ENCODE measurements at places on chromosomes 12 and 14.

DNA sequence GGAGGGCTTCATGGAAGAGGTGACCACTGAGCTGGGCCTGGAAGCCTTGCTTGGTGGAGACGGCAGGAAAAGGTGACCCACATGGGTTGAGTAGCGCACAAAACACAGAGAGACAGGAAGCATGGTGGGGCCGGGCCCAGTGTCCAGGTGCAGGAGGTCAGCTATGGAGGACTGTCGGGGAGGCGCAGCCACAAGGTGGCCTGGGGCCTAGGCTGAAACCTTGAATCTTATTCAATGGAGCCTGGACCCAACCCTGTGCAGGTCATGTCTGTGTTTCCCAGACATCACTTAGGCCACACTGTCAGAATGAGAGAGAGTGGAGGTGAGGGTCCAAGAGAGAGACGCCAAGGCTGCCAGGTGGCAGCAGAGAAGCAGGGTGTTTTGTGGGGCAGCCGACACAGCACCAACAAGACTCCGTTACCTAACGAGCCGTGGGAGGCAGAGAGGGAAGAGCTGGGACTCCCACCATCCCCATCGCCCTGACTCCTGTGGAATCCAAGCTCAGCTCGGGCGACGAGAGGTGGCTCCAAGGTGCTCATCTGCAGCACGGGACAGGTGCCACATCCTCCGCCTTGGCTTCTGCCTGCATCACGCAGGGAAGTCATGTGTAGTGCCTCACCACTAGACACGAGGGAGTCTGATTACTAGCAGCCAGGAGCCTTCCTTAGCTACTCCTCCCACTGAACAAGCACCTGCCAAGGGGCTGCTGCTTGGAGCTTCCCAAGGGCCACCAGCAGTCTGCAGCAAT, 38.7 kb downstream of the DEGS2 start:
- DNase-seq, result no peak

DNA sequence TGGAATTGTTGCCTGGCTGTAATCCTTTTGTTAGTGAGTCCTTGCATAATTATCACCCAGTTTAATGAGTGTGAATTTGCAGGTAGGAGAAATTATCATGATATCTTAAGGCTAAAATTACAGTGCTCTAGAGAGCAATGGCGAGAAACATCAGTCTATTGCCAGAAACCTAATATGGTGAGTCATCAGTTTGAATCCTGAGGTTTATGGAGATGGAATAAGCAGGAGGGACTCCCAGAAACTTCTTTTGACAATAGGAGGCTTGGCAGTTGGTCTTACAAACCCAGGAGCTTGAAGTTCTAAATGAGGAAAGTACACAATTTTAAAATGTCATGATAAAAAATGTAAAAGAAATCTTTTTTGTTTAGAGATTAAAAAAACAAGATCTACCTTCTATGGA, 31.5 kb upstream of the CRADD start:
- no peak for DNase-seq

DNA sequence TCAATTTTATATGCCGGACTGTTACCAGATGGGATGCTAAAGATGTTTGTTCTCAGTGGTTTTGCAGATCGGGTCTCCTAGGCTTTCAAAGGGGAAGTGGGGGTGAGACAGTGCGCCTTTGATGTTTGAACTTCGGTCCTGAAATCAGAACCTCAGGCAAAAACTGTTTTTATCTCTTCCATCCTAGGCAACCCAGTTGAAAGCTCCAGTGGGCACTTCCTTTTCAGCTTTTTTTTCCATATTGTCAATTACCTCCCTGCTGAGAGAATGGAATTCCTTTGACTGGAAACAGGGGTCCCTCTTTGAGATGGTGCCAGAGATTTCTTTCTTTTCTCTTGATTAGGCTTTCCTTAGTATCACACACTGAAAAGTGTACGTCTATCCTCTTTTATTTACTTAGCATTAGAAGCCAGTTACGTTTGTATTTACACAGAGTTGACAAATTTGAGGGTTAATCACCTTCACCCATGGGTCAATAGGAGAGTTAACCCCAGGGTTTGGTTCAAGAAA, 40.0 kb downstream of the NUAK1 start:
- no peak for DNase-seq

DNA sequence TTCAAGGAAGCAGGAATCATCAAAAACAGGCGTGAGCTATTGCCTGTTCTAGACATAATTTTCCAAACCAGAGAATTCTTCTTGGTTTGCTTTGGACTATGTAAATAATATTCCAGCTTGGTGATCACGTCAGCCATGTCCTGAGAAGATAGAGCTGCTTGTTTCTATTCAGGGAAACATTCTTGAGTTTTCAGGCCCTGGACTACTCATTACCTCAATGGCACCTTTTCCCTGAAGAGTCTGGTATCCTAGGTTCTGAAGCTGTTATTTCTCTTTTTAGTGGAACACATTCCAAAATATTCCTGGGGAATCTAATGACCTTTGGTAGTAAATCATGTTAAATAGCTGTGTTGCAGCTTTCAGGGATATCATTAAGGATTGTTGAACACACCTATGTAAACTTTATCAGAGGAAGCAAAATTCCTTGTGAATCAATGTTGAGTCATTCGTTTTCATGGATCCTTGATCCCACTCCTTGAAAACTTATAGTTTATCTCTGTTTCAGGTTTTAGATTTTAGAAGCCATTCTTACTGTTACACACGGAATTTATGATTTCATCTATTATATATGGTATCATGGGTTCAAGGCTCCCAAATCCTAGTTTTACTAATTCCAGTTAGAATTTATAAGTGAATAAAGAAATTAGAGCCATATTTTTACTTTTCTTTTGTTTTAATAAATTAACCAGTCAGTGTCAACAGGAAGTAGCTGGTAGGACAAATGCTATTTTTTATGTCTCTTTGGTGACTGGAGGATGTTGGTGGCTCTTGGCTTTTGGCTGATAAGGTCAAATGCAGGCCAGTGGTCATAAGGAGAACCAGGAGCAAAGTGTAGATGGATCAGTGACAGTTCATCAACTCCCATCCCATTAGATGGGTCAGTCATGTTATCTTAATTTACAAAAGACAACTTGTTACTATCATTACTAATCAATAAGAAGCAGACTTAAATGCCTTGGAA, 380.1 kb downstream of the ZFP36L1 start:
- no peak for DNase-seq
